ENCODE measurements at places on chromosomes 13 and 19.

DNA sequence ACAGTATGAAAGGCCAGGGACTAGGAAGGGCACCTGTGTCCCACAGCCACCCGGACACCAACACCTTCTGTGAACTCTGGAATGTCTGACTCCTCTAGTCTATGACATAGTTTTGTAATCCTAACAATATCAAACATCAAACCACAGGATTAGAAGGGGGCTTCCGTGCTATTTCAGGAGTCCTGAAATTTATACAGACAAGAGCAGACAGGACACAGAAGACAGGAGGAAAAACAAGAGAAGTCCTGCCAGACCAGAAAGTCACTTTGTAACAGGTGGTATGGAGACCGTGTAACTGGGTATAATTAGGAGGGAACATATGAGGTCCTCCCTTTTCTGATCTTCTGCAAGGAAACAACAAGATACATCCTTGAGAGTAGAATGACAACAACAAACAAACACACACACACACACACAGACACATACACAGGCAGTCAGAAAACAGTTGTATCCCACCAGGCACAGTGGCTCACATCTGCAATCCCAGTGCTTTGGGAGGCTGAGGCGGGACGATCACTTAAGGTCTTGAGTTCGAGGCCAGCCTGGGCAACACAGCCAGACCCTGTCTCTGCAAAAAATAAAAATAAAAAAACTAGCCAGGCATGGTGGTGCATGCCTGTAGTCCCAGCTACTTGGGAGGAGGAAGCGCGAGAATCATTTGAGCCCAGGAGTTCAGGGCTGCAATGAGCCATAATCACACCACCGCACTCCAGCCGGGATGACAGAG, 13.1 kb downstream of the INSR start:
- DNase-seq: no peak

- no peak for DNase-seq
Observed at GRCh38 chr13:43359536-43359935, 336.1 kb downstream of the DNAJC15 start.

GRCh38 chr13:106480351-106480910, 55.0 kb downstream of the EFNB2 start:
- no peak for DNase-seq

- DNase-seq: no peak
Observed at GRCh38 chr19:13935765-13936510, 2.3 kb downstream of the PODNL1 start.

DNA sequence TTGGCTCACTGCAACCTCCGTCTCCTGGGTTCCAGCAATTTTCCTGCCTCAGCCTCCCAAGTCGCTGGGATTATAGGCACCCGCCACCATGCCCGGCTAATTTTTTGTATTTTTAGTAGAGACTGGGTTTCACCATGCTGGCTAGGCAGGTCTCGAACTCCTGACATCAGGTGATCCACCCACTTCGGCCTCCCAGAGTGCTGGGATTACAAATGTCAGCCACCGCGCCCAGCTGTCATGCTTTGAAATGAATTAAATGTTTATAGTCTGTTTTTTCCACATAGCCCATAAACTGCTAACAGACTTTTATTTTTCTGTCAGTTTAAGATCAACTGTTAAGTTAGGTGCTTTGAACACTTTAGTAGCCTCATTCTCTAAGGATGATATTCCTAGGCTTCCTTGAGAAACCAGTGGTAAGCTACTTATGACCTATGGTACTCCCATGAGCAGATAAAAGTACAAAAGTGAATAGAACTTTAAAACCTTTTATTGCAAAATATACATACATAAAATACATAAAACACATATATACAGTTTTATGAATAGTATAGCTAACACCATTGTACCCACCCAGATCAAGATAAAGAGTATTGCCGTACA, 13.6 kb downstream of the TPP2 start:
- no peak for DNase-seq

DNA sequence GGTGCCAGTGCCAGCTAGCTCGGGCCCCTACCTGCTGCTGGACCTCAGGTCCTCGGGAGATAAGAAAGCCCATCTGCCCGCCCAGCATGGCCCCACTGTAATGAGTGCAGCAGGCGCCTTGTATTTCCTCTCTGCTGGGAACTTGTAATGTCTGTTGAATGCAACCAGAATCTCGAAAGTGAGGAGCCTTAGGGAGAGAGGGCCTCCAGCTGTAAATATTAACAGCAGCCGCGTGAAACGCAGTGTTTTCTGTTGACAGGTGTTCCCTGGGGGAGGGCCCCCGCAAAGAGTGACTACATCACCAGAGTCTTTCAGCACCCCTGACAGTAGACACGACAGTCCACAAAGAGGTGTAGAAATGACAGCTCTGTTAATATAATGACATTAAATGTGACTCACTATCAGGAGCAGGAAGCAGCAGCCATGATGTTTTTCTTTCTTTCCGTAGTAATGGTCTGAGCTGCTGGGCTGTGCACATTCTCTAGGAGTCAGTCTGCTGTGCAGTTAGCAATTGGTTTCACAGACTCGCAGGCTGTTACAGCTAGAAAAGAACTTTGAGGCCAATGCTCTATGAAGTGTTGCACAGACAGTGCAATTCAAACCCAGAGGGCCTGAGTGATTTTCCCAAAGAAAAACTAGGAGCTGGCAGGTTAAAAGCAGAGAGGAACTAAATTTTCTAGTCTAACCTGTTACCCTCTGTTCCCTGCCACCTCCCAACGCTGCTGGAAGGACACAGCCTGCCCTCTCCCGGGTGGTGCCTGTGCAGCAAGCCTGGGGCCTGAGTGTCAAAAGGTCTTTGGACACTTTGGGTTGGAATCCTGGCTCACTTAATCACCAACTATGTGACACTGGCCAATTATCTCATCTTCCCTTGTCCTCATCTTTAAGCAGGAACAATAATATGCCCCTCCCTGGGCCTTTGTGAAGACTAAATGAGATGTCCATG, 58.6 kb upstream of the WASF3 start:
- no peak for DNase-seq

DNA sequence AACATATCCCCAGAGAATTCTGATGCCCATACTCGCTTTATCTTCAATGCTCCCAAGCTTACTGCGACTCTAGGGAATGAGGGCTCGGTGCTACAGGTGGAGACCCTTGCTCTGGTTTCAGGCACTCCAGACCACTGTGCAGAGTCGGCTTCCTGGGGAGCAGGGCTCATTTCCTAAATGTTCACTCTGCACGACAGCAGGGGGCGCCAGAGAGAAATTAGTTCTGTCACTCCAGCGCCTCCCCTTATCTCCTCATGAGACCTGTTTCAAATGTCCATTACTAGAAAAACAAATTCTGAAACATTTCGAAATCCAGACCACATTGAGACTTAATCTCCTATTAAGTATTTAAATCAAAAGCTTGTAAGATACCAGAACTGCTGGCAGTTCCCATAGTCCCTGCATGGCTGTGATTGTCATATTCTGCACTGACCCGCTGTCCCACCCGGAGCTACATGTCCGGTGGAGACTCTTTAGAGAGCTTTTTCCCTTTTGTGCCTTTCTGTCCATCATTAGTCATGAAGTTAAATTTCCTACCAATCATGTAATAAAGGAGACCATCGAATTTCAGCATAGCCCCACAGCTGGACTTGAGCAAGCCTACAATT, 22.4 kb downstream of the EPSTI1 start:
- DNase-seq: no peak

- DNase-seq: no peak
Observed at GRCh38 chr13:87274209-87274819, 396.9 kb upstream of the SLITRK5 start.

DNA sequence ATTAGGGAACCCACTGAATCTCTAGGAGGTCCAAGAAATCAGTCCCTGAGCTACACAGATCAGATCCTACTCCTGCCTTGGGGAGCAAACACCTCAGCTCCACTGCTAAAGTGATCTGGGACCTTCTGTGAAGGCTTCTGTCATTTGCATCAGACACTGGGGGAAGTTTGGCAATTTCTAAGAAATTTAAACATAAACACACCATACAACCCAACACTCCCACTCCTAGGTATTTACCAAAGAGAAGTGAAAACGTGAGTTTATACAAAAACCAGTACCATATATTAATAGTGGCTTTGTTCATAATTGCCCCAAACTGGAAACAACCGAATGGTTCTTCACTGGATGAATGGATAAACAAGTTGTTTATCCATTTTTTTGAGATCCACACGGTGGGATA, 7.3 kb upstream of the TYROBP start:
- no peak for DNase-seq

DNA sequence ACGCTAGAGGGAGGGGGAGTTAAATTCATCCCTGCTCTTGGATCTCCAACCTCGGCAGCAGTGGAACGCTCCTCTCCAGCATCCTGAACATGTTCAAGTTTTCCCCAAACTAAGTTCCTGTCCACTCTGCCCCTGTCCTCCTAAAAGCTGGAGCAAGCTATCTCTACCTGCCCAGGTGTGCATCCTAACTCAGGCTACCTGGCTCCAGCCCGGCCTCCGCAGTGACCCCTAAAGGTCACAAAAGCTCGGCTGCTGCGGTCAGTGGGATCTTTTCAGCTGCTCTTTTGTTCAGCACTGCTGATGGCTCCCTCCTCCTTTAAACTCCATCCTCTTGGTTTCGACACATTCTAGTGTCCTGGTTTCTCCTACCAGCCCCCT, 1.4 kb downstream of the DCUN1D2 start:
- no peak for DNase-seq

DNA sequence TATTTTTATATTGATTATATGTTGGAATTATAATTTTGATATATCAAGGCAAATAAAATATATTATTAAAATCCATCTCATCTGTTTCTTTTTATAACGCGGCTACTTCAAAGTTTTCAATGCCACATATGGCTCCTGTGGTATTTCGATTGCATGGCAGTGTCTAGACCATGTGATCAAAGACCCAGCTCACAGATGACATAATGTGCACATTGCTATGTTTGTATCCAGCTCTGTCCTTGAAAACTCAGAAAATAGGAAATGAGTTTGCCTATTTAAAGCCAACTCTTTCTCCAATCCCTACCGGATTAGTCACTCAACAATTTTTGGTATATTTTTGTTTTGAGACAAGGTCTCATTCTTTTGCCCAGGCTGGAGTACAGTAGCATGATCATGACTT, 26.2 kb downstream of the TMTC4 start:
- no peak for DNase-seq

GRCh38 chr13:46885018-46885417, 11.8 kb downstream of the HTR2A start:
- DNase-seq: no peak

DNA sequence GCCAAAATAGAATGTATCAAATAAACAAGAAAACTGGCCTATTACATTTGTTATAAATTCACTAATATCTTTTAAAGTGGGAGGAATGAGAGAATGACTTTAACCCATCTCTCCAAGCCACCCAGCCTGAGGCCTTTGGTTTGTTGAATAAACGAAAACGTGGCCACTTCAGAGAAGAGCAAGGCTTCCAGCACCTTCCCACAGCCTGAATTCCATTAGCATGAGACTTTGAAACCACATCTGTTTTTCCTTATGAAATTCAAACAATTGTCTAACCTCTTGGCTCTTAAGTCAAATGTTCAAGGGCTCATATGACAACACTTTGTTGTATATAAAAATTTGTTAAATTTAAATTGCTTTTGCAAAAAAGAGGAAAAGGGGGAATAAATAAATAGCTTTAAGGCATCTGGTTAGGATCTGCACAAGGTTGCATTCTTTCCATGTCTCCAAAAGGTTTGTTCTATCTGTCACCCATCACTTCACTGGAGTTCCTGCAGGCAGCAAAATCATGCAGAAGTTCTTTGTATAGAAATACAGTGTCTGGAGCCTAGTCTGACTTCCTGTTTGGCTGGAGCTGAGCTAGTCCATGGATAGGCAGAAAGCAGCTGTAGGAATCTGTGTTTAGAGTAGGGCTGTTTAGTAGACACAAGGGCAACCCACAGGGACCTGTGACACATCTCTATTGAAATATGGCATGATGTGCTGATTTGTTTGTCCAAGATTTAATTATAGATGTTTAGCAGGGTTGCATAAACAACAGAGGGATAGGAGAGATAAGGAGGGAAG, 502.3 kb downstream of the KCTD12 start:
- DNase-seq: no peak

GRCh38 chr19:46383846-46384245, 29.5 kb downstream of the CCDC8 start:
- DNase-seq: no peak

DNA sequence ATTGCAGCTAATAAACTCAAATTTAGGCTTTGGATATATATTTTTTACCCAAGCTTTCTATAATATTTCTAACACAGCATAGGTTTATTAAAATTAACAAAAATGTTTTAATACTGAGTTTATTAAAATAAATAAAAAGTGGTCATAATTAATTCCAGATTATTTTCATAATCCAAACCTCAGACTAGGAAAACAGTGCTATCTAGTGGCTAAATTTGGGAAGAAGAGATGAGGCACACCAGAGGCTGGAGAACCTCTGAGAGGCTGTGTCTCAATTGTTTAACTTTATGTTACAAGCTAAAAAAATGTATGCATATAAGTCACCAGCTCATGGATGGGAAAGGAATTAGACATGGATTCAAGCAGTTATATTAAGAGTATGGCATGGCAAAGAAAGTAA, 392.5 kb downstream of the DIAPH3 start:
- no peak for DNase-seq

DNA sequence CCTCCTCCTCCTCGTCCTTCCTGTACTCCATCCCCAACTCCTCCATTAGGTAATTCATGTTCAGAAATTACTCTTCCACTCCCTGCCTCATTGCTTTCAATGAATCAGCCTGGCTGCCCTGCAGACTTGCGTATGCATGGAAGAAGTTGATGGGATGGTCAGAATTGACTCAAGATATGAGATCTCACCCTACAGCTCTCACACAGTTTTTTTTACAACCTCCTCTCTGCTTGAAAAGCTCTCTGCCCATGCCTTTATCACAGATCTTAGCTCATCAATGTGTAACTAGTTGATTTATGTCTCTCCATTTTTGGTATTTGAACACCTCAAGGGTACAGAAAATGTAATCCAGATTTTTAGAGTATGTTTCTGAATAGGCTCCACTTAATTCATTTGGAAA, 506.9 kb downstream of the TBC1D4 start:
- no peak for DNase-seq

- DNase-seq: no peak
Observed at GRCh38 chr13:82634946-82635345, 1247.3 kb downstream of the SLITRK1 start.

- no peak for DNase-seq
Observed at GRCh38 chr19:40584007-40584406, 7.3 kb downstream of the SHKBP1 start.

DNA sequence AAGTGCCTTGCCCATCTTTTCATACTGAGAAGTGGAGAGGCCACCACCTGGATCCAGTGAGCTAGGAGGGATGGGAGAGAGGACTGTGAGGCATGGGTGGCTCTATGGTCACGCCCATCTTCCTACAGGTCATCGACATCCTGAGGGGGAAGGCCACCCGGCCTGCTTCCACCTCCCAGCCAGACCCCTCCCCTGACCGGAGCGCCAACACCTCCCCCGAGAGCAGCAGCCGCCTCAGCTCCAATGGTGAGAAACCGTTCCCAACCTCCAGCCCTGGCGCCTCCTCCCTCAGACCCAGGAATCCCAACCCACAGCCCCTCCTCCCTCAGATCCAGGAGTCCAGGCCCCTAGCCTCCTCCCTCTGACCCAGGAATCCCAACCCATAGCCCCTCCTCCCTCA, 10.1 kb downstream of the BCL3 start:
- no peak for DNase-seq

Data from HS-27A (cell line).